Activated CD8-positive, alpha-beta T cell treated with anti-CD3 and anti-CD28 coated beads for 36 hours (primary cell): ENCODE measurements at places on chromosomes 1 and 21. TPM values are rescaled to one million over a fixed set of nuclear protein-coding genes. Genes with fewer than 3 reads are reported as not detected.

DNA sequence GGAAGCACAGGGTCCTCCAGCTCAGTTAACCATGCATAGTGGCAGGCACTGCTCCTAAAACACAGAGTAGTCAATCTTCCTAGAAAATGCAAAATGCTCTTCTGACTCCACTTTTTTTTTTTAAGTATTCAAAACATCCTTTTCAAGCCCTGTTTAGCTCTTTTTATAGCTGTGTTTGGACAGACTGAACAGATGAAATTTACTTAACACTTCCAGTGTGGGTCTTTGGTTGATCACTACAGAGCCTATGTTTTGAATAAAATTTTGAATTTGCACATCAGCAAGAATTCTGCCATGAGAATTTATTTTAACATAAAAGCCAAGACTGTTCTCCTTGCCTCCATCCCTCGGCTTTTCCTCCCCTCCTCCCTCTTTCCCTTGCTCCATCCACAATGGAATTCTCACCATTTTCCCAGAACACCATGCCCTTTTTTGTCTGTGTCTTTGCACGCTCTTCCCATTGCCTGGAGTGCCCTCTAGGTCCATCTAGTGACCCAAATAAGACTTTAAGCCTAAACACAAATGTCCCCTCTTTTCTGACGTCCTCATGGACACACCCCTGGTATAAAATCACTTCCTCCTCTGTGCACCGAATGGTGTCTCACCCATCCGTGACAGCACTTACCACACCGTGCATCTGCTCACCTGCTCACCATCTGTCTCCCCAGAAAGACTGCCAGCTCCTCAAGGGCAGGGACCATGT, 24.0 kb upstream of the CPT2 start:
- no peaks in the 10 kb centered on the region for H3K36me3 ChIP-seq
- peak; percentile 11 for DNase-seq
- no peak overlapping the region for H3K27ac ChIP-seq

The FCRL5 gene
- total RNA-seq: not detected

DNA sequence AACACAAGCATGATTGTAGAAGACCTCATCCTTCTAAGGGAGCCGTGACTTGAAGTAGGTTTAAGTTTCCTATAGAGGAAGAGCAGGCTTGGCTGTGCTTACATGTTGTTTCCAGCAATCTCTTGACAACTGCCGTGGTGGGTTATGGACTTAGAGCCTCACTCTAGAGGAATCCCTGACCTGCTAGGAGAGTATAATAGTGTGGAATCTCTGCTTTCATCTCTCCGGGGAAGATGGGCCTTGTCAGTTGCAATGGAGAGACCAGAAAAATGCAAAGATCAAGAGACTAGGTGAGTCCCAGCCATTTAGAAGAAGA, 137.6 kb downstream of the MIS18A start:
- H3K36me3 ChIP-seq: no peaks in the 10 kb centered on the region
- no peaks in the 10 kb centered on the region for H3K4me1 ChIP-seq
- H3K4me3 ChIP-seq: no peak overlapping the region
- H3K27ac ChIP-seq: no peak overlapping the region
- no peak for DNase-seq

DNA sequence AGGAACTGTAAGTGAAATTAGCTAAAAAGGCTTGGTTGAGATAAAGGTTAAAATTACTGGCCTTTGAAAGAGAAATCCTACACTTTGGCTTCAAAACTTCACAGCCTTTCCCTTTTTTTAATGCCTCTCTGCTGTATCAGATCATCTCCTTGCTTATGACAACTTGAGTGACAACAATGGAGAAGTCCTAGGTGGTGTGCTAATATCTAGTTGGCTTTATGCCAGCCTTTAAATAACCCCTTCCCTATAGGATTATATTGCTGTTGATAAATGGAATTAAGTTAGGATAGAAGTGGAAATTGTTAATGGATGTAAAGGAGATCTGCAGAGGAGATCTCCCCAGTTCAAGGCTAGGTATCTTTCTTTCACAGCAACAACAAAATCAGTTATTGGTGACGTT, 130.2 kb upstream of the ATP1B1 start:
- no peaks in the 10 kb centered on the region for H3K4me1 ChIP-seq
- no peaks in the 10 kb centered on the region for H3K36me3 ChIP-seq
- H3K4me3 ChIP-seq: no peak overlapping the region

The PLD5 gene
- not detected for total RNA-seq

The NUDT17 gene
- 3.3 TPM for total RNA-seq

The FAM72D gene
- 23.2 TPM for total RNA-seq

GRCh38 chr1:114564141-114564540, 17.3 kb downstream of the BCAS2 start:
- no peaks in the 10 kb centered on the region for H3K27me3 ChIP-seq
- peaks cover 48% of the 10 kb centered on the region for H3K36me3 ChIP-seq
- DNase-seq: no peak
